ENCODE measurements at places on chromosomes 16 and 17.

DNA sequence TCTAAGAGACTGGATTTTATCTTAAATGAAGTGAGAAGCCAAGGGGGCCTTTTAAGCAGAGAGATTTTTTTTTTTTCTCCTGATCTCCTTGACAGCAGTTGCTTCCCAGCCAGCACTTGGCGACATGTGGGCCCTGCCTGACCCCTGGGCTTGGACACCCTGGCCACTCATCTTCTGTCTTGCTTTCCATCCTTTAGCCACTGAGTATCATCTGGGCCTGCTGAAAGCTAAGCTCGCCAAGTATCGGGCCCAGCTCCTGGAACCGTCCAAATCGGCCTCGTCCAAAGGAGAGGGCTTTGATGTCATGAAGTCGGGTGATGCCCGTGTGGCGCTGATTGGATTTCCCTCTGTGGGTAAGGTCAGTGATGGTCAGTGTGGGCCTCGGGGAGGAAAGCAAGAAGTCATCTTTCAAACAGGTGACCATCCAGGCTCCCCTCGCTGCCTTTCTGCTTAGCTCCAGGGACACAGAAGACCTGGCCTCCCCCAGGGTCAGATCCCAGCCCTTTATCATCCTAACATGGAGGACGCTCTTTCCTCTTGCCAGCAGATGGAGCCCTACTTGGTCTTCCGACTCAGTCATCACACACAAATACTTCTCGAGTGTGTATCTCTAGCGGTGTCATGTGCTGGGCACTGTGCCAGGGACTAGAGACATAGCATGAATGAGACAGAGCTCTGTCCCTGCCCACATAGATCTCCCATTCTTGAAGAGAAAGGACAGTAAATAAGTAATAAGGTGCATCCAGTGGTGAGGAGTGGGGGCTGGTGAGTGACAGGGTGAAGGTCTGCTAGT, 6.1 kb downstream of the DRG2 start:
- no peak for DNase-seq

- DNase-seq, result no peak
Observed at GRCh38 chr16:81514568-81515258, 70.1 kb downstream of the CMIP start.

- DNase-seq, result peak; percentile 3
Observed at GRCh38 chr16:81873206-81873605, 94.1 kb downstream of the PLCG2 start.

DNA sequence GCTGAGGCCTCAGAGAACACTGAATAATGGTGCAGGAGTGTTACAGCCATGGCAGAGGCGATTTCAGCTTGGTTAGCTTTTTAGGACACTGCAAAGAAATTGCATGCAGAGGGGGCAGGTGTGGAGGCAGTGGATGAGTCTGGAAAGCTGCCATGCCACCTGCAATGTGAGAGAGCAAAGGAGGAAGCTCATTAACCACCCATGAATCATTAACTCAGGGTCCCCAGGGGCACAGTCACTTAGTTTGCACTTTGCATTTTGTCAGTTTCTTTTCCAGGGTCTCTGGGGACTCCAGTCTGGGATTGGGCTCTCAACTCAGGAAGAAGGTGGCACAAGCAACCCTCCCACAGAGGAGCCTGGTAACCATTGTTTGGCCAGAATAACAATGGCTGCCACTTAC, 132.9 kb downstream of the USP31 start:
- DNase-seq, result no peak

- no peak for DNase-seq
Observed at GRCh38 chr17:13113821-13114525, 96.1 kb upstream of the ELAC2 start.

- DNase-seq, result no peak
Observed at GRCh38 chr17:81179220-81179619, 13.2 kb upstream of the AATK start.

DNA sequence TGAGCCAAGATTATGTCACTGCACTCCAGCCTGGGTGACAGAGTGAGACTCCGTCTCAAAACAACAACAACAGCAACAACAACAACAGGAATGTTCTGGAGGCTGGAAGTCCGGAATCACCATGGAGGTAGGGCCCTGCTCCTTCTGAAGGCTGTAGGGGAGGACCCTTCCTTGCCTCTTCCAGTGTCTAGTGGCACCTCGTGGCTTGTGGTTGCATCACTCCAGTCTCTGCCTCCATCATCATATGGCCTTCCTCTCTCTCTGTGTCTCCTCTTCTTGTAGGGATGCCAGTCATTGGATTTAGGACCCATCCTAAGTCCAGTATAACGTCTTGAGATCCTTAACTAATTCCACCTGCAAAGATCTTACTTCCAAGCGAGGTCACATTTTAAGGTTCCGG, 14.0 kb downstream of the NAGPA start:
- no peak for DNase-seq

- no peak for DNase-seq
Observed at GRCh38 chr16:11016993-11017392, 72.6 kb downstream of the CLEC16A start.

- DNase-seq, result no peak
Observed at GRCh38 chr17:14311981-14312380, 11.1 kb downstream of the HS3ST3B1 start.

- DNase-seq, result no peak
Observed at GRCh38 chr17:69605571-69605970, 191.1 kb downstream of the MAP2K6 start.

DNA sequence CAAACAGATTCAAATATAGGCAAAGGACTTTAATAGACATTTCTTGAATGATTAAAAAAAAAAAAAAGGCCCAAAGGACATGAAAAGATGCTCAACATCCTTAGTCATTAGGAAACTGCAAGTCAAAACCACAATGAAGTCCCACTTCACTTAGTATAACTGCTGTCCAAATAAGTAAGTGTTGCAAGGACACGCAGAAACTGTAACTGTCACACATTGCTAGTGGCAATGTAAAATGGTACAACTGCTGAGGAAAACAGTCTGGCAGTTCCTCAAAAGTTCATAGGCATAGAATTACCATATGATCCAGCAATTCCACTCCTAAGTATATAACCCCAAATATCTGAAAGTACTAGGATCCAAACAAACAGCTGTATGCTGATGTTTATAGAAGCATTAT, 112.7 kb downstream of the BRIP1 start:
- no peak for DNase-seq

GRCh38 chr17:4156750-4157381, 13.9 kb downstream of the CYB5D2 start:
- DNase-seq, result no peak

DNA sequence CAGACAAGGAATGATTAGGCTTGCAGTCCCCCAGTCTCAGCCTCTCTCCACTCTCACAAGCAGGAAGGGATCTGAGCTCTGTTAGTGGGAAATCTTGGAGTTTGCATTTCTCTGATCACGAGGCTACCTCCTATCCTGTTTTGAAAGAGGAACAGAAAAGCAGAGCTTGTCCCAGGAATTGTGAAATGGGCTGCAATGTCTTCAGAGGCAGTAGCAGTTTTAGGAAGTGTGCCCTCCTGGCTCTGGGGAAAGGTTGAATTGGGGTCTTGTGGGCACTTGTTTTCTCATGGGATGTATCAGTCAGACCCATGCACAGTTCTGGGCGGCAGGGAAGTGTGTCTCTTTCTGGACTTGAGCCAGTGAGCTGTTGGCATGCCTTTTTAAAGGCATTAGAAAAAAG, 22.8 kb downstream of the NUP85 start:
- no peak for DNase-seq

DNA sequence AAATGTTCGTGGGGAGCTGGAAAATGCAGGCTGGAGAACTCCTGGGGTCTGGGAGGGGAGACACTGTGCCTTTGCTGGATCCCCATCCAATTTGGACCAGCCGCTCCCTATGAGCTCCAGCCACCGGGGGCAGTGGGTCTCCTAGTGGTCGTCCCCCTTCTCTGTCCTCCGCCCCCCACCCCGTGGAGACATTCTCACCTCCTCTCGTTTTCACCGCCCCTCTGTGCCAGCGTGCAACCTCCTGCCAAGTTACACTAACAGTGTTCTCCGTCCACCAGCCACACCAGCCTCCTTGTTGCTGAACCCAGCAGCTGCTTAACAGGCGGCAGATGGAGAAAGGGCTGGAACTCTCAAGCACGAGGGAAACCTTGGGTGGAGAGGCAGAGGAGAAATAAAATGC, 67.4 kb upstream of the SOX9 start:
- DNase-seq, result no peak

Data from CD4-positive, alpha-beta T cell treated with Interleukin-21 for 1 hour (primary cell).